ENCODE measurements at places on chromosomes 2 and 18.
A peak's percentile ranks its signal among the peaks of the same experiment; 100 is the strongest.

- DNase-seq: no peak
Measured at GRCh38 chr2:233846387-233847247, 7.7 kb downstream of the HJURP start.

- no peak for DNase-seq
Measured at GRCh38 chr18:9287036-9287435, 47.5 kb upstream of the TWSG1 start.

GRCh38 chr2:8680822-8681760, 765 bp upstream of the ID2 start:
- peak; percentile 66 for DNase-seq

- DNase-seq: no peak
Measured at GRCh38 chr2:235545339-235546150, 51.7 kb downstream of the AGAP1 start.

DNA sequence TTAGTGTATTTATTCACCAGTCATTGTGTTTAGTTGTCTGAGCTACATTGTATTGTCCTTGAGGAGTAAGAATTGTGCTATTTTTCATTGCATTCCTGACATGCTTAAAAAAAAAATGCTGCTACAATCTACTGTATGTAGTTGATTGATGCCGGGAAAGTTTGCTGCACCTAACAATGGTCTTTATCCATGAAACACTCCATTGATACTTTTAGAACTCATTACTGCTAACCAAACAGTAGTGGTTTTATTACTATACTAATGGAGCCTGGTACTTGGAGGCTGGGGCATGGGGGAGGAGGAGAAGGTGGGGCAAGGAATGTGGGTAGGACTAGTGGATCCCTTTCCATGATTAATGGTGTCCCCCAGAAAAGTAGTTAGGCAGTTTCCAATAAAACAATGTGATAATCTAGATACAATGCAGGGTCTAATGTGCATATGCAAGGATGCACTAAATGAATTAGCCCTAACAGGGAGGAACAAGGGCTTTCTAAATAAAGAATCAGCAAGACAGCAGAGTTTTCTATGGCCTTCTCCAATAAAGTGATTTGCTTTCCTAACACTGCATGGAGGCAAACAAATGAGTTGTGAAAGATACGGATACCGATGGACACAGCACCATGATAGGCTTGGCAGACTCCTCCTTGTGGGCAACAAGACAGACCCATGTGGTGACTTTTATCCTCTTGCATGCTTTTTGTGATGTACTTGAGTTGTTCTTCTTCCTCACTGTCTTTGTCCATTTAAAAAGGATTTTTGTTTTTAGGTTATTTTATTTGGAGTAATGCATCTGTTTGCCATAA, 78.5 kb downstream of the FMNL2 start:
- no peak for DNase-seq

GRCh38 chr2:149103081-149103620, 64.7 kb downstream of the LYPD6B start:
- no peak for DNase-seq

- no peak for DNase-seq
Measured at GRCh38 chr2:88006912-88007439, 9.4 kb downstream of the RNU2-63P start.

- DNase-seq: no peak
Measured at GRCh38 chr2:237600205-237600846, 9.8 kb upstream of the RAB17 start.

GRCh38 chr18:63850020-63850419, 37.5 kb upstream of the SERPINB2 start:
- peak; percentile 17 for DNase-seq

DNA sequence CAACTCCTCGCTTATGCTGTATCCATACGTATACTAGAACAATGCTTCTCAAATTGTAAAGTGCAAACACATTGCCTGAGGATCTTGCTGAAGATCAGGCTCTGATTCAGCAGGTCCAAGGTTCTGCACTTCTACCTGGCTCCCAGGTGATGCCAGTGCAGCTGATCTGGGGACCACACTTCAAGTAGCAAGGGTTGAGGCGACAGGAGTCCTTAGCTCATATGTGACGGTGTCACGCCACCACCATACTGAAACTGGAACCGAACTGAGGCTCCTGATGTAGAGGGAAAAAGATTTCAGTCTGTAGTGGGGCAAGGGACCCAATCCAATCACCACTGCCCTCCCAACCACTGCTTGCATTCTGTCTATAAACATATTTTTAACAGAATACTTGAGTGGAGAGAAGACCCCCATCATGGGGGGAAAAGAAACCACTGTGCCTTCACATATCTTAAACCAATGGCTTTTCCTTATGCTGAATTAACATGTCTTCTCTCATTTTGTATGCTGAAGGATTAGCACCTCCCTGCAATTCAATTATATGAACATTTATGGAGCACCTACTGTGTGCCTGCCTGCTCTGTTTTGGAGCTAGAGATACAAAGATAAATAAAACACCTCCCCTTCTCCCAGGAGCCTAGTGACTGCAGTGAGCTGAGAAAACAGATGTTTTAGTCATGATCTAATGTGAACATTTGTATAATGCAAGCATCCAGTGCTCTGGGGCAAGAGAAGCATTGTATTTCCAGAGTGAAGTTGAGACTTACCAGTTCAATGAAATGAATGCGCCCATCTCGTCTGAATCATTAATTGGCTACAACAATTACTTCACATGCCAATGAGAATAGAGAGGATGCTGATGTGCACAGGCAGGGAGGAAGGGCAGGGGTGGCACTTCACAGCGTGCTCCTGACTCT, 6.6 kb upstream of the ASAP2 start:
- no peak for DNase-seq

DNA sequence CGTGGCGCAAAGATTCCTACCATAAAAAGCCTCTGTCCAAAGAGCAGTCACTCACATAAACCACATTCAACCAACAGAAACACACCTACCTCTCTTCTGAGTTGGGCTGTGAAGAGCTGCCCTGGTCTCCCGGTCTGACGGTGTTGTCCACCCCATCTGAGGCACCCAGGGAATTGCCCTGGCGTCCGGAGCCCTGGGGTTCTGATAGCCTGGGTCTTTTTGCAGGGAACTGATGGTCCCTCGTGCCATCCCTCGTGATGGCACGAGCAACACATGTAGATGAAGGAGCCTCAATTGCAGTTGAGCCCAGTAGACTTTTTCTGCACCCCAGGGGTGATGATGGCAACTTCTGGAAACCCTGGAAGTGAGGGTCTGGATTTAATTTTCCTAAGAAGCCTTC, 13.8 kb downstream of the HJURP start:
- DNase-seq: no peak
